ENCODE measurements at places on chromosomes 7 and 10. TPM values are rescaled to one million over a fixed set of nuclear protein-coding genes. Genes with fewer than 3 reads are reported as not detected.

The GBX1 gene
- total RNA-seq: not detected

The ANKRD30A gene
- total RNA-seq: not detected

The BAG3 gene
- 20.6 TPM for total RNA-seq

DNA sequence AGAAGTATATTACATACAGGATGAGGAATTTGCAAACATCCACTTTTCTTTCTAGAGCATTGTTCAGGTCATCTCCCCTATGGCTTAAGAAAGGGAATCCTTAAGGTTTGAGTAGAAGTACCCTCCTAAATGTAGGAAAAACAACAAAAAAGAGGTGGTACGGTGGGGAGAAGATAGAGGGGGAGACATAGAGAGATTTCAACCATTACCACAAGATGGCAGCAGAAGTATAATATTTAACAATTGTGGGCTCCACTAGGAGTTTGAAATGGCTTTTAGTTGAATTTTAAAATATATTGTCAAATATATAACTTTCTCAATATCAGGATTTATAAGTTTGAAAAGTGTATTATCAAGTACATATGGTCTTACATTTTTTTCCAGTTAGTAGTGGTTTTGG is 72.7 kb upstream of the PRKG1 start:
- peak; percentile 24 for DNase-seq

The OR2A12 gene
- total RNA-seq: not detected

DNA sequence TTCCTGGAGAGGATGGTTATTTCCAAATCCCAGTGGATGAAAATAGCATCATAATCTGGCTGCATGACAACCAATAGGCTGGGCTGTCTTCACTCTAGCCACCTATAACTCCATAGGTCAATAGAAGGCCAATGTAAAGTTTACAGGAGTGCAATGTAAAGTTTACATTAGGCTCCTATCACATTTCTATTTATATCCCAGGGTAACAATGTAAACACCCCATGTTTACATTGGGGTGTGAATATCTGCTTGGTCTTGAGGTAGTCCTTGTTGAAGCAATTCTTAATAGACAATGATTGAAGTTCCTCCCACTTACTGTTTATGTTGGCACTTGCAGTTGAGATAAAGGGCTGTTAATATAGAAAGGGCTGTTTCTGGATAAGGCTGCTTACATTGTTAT is 21.5 kb downstream of the CH25H start:
- DNase-seq: no peak

DNA sequence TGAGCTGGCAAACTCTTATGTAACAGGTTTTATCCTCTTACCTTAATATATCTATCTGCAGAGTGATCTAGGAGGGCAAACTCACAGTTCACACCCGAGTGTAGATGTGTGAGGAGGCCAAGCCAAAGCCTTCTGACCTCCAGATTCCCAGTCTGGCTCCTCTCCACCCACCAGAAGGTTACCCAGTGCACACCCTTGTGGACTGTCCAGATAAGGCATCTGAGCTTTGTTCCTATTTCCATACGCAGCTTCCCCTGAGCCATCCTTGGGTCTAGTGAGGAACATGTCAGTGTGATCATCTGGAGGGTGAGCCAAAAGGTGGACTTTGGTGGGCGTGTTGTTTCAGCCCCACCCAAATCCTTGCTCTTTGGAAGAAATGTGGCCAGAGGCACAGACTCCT is 203.0 kb upstream of the MEOX2 start:
- no peak for DNase-seq

The OR2A5 gene
- total RNA-seq: not detected

GRCh38 chr7:141012044-141012685 is 2.6 kb downstream of the MRPS33 start:
- peak; percentile 65 for DNase-seq

The HACD1 gene
- not detected for total RNA-seq

The PRLHR gene
- total RNA-seq: not detected

The RABGEF1 gene
- total RNA-seq: 38.5 TPM

The LRGUK gene
- total RNA-seq: 0.71 TPM

The ASNS gene
- total RNA-seq: 13.6 TPM
